Dermis microvascular lymphatic vessel endothelial cell (primary cell): ENCODE measurements at places on chromosomes 13 and 19. TPM values are rescaled to one million over a fixed set of nuclear protein-coding genes. Genes with fewer than 3 reads are reported as not detected.

Gene FFAR1
- total RNA-seq = not detected in 2 replicates

Gene DAND5
- total RNA-seq = 0.25 and 0.26 TPM in 2 replicates

Gene FFAR3
- total RNA-seq = not detected in 2 replicates

Gene TNFSF11
- not detected in 2 replicates for total RNA-seq

Gene AMER2
- not detected in 2 replicates for total RNA-seq

DNA sequence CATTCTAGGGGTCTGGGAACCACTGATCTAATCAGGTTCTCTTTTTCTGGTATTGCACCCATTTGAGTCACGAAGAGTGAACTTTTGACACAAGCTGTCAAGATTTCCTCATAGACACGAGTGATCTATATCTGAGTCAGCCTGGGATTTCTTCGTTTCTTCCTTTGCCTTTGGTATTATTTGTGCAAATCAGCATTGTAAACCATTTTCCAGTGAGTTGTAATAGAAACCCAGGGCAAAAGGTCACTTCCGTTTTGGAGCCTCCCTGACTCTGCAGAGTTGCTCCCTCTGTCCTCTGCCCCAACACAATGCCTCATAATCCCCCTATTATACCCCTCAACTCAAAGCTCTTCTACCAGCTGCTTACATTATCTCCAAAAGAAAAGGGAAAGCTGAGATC lies 615.1 kb downstream of the EFNB2 start:
- DNase-seq = peak; percentile 40

DNA sequence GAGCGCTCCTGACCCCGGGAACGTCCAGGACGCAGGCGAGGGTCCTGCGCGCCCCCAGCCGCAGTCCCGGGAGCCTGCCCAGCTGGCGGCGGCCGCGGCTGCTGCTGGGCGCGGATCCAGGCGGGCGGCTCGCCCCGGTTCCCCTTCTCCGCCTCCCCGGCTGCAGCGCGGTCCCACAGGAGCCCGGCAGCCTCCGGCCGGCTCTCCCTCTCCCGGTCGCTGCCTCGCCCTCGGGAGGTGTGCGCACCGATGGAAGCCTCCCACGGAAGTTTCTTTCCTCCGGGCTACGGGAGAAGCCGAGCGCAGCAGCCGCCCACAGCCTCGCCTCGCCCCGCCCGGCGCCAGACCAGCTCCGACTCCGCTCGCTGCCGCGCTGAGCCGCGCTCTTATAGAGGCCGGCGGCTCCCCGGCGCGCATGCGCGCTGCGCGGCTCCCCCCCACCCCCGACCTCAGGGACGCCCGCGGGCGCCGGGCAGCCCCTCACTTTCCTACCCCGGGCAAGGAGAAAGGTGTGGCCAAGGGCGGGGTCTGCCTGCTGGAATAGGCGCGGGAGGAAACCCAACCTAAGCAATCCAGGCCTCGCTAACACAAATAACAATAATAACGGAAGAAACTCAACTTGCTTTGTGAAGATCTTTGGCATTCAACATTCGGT lies at the start of gene SHISA2:
SHISA2 (minus strand) TSS at position 360 of the 655 bp plus-strand sequence. CDS start 1,041 bp downstream, outside the sequence.
- DNase-seq = peak; percentile 60

DNA sequence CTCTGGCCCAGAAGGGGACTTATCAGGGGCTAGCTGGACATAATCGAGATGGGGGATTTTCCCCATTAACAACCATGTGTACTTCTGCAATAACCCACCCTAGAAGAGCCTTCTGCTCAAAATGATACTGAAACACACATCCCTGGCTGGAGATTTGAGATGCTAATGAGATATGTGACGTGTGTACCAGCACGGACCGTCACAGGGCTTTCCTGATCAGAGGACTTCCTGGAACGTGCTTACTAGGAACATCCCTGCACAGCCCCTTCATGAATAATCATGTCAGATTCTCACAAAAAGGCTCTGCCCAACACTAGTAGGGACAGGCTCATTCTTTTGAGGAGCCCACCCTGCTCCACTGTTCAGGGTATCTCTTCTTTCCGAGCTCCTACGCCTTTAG lies 6.5 kb upstream of the ERVV-1 start:
- DNase-seq = no peak

DNA sequence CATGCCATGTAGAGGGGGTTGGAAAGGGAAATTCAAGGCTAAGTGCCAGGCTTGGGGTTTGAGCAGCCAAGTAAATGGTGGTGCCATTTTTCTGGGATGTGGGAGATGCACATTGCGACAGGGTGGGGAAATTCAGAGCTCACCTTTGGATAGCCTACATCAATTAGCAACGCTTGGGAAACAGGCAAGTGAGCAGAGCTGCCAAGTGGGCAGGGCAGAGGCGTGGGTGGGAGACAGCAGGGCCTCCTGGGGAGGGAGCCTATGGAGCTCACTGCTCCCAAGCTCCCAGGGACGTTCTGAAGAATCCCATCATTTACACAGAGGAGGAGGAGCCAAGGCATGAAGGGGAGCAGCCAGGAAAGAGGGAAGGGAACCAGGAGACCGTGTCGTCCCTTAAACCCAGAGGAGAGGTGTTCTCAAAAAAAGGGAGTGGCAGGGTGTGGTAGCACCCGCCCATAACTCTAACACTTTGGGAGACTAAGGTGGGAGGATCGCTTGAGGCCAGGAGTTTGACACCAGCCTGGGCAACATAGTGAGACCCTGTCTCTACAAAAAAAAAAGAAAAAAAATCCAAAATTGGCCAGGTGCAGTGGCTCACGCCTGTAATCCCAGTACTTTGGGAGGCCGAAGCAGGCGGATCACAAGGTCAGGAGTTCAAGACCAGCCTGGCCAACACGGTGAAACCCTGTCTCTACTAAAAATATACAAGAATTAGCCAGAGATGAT lies 11.5 kb upstream of the CCNE1 start:
- DNase-seq = no peak

DNA sequence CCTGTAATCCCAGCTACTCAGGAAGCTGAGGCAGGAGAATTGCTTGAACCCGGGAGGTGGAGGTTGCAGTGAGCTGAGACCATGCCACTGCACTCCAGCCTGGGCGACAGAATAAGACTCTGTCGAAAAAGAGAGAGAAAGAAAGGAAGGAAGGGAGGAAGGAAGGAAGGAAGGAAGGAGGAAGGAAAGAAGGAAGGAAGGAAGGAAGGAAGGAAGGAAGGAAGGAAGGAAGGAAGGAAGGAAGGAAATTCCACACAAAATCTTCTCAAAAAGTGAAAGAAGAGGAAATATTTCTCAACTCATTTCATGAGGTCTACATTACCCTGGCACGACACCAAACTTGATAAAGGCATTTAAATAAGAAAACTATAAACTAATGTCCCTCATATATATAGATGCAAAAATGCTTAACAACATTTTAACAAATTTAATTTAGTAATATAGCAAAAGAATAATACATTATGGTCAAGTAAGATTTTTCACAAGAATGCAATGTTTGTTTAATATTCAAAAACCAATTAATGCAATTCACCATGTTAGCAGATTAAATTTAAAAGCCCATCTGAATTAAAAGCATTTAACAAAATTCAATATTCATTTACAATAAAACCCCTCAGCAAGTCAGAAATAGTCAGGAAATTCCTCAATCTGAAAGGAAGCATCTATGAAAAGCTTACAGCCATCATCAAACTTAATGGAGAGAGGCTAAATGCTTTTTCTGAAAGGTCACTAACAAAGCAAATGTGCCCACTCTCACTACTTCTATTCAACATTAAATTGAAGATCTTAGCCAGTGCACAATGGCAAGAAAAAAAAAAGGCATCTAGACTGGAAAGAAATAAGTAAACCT lies 12.0 kb upstream of the CPB2 start:
- no peak for DNase-seq

- DNase-seq = no peak
Measured at GRCh38 chr13:31092646-31093045, 69.1 kb downstream of the HSPH1 start.

DNA sequence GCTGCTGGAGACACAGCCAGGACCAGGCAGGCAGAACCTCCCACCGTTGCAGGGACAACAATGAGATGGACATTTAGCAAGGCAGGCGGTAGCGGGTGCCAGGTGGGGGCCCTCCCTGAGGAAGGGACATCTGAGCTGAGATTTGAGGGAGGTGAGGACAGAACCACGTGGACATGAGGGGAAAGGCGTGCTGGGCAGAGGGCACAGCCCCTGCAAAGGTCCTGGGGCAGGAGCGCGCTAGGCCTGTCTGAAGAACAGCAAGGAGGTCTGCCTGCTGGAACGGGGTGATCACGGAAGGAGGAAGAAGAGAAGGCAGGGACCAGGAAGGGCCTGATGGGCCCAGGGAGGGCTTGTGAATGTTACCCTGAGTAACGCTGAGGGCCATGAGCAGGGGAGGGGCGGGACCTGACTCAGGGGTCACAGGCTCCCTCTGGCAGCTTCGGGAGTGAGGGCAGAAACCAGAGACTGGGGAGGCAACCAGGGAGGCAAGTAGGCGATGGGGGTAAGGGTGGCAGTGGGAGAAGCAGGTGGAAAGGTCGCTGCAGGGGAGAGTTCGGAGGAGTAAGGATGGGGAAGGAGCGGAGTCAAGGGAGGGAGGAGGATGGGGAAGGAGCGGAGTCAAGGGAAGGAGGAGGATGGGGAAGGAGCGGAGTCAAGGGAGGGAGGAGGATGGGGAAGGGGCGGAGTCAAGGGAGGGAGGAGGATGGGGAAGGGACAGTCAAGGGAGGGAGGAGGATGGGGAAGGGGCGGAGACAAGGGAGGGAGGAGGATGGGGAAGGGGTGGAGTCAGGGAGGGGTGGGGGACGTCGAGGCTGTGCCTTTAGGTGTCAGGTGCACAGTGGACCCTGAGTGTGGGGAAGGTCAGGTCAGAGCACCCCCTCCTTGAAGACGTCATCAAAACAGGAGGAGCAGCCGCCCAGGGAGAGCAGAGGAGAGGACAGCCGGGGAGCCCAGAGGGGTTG lies 15.7 kb upstream of the B3GNT3 start:
- no peak for DNase-seq

GRCh38 chr13:98549728-98550317 lies 27.1 kb downstream of the STK24 start:
- DNase-seq = no peak

DNA sequence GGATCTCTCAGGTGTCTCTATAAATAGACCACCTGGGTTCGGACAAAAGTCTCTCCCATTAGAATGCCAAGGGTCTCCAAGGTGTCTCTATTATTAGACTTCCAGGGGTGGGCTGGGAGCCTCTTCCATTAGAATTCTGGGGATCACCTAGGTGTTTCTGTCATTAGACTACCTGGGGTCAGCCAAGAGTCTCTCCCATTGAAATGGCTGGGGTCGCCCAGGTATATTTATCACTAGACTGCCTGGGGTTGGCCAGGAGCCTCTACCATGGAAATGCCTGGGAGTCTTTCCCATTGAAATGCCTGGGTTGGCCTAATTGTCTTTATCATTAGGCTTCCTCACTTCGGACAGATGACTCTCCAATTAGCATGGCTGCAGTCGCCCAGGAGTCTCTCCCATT lies 1565.5 kb downstream of the UQCRFS1 start:
- DNase-seq = no peak

GRCh38 chr19:46492841-46493235 lies 2.8 kb downstream of the PNMA8B start:
- DNase-seq = no peak

DNA sequence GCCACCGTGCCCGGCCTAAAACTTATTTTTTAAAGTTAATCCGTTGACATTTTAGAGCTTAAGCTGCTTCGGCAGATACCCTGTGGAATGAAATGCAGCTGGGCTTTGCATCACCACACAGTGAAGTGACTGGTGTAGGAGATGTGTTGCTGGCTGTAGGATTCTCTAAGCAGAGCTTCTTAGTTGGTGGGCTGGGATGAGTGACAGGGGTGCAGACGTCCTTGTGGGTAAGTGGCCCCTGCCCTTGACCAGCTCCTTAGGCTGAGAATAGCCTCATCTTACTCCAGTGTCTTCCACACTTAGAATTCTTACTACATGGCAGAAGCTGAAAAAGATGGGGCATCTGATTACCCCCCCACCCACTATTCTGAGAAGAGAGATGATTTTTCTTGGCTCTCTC lies 11.6 kb downstream of the GATAD2A start:
- no peak for DNase-seq

- no peak for DNase-seq
Measured at GRCh38 chr13:99731747-99732146, 230.5 kb downstream of the TM9SF2 start.

DNA sequence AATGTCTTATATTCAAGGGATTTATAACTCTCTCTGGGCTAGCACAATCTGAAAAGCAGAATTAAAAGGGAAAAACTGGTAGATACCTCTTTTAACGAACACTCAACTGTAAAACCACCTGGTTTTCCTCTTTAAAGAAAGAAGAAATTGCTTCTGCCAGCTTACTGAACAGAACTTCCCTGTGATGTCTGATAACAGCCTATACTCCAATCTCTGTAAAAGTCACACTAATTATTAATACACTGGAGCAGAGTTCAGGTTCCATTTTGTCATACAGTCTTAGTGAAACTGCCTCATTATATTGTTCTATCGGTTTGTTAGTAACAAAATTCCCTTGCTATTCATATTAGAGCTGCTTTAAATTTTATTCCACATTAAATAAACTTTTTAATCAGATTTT lies 251.0 kb upstream of the STARD13 start:
- DNase-seq = no peak
